Amniotic stem cell (primary cell): ENCODE measurements at places on chromosomes 1 and 21.

GRCh38 chr1:25543005-25543424 lies 391 bp upstream of the LDLRAP1 start:
- no peak for DNase-seq

DNA sequence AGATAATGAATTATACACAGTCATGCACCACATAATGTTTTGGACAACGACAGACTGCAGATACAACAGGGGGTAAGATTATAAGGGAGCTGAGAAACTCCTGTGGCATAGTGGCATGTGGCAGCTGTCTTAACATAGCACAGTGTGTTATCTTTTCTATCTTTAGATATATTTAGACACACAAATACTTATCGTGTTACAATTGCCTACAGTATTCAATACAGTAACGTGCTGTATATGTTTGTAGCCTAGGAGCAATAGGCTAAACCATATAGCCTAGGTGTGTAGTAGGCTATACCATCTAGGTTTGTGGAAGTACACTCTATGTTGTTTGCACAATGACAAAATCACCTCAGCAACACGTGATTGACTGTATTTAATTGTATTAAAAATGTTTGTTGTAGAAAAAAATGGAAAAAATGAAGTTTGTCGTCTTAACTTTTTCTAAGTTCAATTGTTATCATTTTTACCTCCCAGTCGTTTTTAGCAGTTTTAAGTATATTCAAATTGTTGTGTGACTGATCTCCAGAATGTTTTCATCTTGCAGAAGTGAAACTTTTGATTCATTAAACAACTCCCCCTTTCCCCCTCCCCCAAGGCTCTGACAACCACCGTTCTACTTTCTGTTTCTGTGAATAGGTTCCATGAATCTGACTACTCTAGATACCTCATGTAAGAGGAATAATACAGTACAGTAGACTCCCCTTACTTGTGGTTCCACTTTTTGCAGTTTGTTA lies 351.0 kb upstream of the B3GALT2 start:
- no peak for DNase-seq

DNA sequence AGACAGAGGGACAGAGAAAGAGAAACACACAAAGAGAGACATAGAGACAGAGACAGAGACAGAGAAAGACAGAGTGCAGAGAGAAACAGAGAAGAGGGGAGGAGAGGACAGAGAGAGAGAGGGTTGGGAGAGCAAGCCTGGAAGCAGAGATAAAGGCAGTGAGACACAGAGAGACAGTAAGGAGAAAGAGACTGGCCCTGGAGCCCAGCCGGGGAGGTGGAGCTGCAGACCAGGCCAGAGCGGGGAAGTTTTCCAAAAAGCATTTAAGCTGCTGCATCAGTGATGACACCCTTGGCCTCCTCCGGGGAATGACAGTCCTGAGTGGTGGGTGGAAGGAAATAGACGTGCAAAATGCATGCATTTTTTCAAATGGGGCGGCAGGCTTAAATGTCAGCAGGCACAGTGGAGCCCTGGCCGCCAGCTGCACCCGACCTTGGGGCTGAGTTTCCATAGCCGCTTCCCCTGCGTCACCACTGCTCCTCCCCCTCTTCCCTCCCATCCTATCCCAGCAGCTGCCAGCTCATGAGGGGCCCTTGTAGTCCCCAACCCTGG lies 95.4 kb upstream of the KLHDC7A start:
- DNase-seq, result no peak

- no peak for DNase-seq
Measured at GRCh38 chr1:113053344-113054126, 19.5 kb upstream of the LRIG2 start.

DNA sequence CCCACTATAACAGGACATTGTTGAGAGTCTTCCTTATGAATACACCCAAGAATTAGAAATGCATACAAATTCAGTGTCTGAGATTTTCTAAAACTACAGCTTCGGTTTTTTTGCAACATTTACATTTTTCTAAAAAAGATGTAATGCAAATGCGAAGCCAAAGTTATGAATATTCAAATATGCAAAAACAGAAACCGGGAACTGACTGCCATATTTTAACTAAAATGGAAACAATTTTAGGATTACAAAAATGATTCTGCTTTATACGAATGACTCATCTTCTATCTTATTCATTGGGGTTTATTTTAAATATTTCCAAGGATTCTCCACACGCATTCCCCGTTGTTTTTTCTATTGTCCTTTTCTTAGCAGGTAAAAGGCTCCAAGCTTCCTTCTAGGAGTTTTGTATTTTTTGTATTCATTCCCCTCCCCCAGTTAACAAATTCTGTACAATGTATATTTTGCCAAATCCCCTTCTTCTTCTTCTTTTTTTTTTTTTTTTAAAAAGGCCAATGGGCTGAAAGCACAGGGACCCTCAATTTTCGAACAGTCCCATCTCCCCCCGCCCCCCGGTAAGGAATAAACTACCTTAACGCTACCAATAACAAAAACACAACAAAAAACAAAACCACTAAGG lies 1.0 kb downstream of the ARPC5 start:
- DNase-seq, result no peak

DNA sequence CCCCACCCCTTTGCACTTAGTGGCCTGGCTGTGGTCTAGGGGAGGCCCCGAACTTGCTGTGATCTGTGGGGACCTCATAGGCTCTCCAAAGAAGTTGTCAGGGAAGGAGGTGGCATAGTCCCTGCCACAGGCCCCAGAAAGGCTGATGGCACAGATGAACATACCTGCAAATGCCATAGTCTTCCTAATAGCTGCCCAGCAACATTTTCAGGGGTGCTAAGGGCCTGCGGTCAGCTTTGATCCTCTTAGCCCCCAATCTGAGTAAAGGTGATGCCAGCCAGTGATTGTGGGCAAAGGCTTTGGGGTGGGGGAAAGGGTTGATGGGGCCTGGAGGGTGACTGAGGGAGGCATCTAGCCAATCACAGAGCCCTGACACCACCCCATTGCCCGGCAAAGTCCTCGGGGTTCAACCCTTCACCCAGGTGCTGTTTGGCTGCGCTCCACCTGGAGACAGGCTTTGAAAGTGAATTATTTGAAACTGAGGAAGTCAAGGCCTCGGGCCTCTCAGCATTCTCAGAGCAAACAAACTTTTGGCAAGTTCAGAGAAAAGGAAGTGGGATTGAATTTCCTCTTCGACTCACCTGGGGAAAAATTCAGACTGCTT lies 35.8 kb downstream of the PAX7 start:
- DNase-seq, result no peak
